ENCODE measurements at places on chromosomes 6 and 20.

GRCh38 chr6:86147311-86147710, 504.6 kb upstream of the SYNCRIP start:
- no peak for DNase-seq

DNA sequence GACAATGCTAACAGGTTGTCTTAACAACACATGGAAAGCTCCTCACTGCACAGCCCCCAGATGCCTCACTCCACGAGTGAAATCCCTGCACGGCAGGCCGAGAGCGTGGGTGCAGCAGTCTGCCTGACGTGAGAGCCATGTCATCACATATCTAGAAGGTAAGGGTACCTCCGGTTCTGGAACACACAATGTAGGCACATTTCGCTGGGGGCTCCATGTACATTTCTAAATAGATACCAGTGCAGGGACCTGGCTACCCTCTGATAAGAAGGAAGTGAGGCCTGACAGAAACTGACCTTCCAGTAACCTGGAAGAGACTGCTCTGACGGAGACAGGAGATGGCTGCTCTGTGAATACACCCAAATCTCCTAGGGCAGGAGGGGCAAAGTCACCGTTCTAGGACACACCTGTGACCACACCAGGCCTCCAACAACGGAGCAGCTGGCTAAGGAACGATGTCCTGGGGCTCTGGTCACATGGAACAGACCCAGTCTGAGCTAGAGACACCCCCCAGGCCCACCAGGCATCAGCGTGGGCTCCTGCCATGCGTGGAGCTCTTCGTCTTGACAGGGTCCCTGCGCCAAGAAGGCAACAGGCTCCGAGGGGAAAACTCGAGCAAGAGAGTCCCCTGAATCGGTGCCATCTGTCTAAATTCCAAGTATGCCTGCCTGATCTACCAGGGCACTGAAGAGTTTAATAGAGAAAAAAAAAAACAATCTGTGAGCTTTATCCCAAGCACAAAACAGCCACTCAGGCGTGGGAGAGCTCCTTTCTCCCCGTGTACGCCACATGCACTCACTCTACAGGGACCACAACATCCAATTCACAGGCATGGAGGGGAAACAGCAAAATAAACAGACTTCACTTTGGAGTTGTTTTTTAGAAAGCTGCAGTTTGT, 27.5 kb downstream of the RNASET2 start:
- DNase-seq: no peak

DNA sequence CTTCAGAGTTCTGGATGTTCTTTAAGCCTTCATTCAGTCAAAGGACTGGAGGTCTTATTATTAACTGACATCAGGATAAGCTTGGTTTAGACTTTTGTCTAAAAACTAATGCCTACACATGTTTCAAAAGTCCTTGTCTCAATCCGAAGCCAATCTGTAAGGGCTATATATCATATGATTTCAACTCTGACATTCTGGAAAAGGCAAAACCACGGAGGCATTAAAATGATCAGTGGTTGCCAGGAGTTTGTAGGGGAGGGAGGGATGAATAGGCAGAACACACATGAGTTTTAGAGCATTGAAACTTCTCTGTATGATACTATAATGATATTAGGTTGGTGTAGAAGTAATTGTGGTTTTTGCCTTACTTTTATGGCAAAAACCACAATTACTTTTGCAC, 1285.8 kb upstream of the CITED2 start:
- no peak for DNase-seq

DNA sequence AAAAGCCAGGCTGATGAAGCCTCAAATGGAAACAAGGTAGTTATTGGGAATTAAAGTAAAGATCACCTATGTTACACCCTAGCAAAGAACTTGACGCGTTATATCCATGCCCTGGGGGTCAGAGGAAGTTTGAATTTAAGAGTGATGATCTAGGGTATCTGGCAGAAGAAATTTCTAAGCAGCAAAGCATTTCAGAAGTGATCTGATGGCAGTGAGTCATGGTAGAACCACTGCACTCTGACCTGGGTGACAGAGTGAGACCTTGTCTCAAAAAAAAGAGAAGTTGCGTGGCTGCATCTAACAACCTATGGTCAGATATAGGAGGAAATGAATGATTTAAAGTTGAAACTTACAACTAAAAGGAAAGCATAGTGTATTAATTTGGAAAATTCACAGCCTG, 45.2 kb downstream of the SCP2D1 start:
- no peak for DNase-seq

- DNase-seq: no peak
Measured at GRCh38 chr6:80636689-80637088, 530.2 kb downstream of the BCKDHB start.

GRCh38 chr20:4335722-4336121, 320.4 kb upstream of the RNF24 start:
- no peak for DNase-seq

DNA sequence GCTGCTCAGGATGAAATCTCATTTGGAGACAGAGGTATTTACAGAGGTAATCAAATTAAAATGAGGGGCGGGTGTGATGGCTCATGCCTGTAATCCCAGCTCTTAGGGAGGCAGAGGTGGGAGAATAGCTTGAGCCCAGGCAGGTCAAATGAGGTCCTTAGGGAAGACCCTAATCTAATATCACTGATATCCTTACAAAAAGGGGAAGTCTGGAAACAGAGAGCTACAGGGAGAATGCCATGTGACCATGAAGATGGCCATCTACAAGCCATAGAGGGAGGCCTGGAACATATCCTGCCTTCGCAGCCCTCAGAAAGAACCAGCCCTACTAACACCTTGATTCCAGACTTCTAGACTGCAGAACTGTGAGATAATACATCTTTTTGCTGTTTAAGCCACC, 8.3 kb downstream of the MTCL3 start:
- no peak for DNase-seq

DNA sequence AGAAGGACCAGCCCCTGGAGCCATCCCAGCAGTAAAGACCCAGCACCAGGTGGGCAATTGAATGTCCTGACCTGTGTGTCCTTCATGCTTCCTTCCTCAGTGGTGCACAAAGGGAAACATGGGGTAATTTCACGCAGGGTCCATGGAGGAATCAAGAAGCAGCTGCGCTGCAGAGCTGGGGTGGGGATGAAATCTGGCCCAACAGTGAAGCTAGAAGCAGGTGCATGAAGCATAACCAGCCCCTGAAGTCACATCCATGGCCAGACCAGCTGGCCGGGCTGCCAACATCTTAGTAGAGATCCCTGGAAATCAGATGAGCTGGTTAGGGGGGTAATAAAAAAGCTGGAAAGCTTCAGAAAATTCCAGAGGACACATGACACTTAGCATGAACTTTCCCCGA, 646.7 kb upstream of the DEFB115 start:
- DNase-seq: no peak

DNA sequence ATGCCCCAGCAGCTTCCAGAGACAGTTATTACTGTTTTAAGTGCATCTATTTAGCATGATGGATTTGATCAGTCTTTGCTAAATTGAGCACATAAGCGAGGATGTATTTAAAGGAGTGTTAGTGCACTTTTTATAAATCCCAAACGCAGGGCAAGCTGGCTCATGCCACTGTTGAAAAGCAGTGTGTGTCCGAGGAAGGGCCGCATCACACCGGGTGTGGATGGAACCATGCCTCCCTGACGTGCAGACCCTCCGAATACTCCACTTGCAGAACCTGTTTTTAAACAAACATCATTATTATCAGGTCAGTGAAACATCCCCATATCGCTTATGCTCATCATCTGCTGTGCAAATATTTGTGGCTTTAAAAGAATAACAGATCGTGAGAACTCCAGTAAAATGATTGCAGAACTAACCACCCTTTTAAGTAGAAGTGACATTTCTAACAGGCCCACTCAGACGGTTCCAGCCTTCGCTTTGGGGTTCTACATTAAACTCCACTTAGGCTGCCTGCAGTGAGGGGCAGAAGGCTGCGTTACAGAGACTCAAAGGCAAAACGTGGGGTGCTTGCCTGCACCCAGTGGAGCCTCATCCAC, 190.1 kb downstream of the CDH4 start:
- no peak for DNase-seq

DNA sequence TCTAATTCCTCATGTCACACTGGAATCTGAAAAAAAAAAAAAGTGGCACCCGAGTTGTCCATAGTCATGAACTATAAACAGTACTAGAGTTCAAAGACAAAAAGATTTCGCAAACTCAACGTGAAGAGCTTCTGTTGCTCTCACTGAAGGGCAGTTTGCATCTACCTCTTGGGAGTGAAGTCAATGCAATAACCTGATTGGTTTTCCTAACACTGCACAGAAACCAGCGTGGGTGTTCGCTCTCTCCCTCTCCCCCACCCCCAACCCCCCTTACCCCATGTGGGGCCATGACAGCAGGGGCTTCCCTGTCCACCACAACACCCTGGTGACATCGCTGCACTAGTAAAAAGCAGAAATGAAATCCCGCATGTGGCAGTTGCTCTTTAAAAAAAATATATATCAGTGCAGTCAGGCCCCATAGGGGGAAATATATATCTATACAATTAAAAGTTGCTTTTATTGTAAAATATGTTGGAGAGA, 66.9 kb downstream of the GMPR start:
- no peak for DNase-seq

- DNase-seq: no peak
Measured at GRCh38 chr20:17024513-17025119, 202.2 kb upstream of the PCSK2 start.

DNA sequence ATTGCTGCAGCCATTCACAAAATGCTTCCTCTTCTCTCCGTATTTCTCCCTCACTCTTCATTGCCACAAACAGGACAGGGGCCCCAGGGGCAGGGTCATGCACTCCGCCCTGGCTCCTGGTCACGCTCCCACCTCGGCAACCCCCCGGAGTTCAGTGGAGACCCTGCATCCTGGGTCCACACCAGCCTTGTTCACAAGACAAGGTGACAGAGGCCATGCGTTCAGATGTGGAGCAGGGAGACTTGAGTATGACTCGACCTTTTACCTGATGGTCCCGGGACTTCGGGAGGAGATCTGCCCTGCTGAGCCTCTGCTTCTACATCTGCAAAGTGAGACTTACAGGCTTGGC, 49.4 kb downstream of the ANKRD60 start:
- DNase-seq: no peak

GRCh38 chr20:24254480-24254879, 214.9 kb upstream of the SYNDIG1 start:
- DNase-seq: no peak
